ENCODE measurements at places on chromosomes 13 and 19.

DNA sequence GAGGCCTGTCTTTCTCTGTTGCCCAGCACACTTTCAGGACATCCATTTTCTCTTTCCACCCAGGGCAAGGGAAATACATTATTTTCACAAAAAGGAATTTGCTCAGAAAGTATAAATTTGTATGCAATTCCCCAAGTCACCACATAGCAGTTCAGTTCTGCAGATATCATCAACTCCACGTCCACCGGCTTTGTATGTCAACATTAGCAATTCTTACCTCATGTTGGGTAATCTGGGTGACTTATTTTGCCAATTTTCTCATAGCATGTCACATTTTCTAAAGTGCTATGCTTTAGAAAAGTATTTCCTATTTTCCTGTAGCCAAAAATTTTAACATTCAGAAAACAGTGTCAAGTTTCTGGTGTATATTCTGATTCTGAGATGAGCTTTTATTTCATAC, 501.8 kb downstream of the EFNB2 start:
- no peak for DNase-seq

- DNase-seq: no peak
These were observed 28.6 kb upstream of the NDUFS7 start for GRCh38 chr19:1354970-1355567.

GRCh38 chr13:33445476-33445875, 159.9 kb upstream of the STARD13 start:
- no peak for DNase-seq

- no peak for DNase-seq
These were observed 26.5 kb upstream of the FOXO1 start for GRCh38 chr13:40692946-40693345.

DNA sequence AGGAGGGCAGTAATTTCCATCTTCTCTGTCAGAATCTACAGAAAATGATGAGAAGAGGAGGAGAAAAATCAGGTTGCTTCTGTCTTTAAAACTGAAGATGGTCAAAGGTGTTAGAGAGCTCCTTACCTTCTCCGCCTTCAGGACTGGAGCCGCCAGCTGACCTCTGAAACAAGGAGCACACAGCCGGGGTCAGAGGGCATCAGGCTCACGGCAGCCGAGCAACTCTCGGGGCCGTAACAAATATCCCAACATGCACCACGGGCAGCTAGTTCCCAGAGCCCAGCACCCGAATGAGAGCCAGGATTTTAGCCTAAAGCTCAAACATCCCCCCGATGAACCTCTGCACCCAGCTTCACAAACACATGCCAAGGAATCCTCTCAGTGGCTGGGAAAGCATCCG, 27.6 kb downstream of the CAPS start:
- DNase-seq: no peak

Data from activated CD4-positive, alpha-beta T cell treated with anti-CD3 and anti-CD28 coated beads, Interleukin-2, Interleukin-6, amounts not matched to agents 100 ng/mL and 50 ng/mL, durations not matched to agents 16 hours and 8 hours (primary cell).